ENCODE measurements at places on chromosomes 12 and 14.

- no peak for DNase-seq
These were observed 1.2 kb downstream of the KCNK13 start for GRCh38 chr14:90062822-90063539.

DNA sequence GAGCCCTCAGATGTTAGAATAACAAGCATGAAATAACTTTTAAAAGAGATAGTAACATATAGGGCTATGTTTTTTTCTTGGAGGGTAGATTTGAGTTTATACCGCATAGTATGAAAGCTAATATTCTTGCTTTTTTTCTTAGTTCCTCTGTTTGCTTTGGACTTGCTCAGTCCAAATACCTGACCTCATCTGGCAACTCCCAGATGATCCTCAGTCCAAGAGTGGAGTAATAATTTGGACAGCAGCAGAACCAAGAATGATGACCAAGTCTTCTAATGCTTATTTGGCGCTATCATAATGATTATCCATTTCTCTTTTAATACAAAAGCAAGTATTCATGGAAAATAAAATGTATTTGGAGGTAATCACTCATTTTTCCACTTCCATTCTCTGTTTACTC lies 45.6 kb downstream of the GUCY2C start:
- no peak for DNase-seq

DNA sequence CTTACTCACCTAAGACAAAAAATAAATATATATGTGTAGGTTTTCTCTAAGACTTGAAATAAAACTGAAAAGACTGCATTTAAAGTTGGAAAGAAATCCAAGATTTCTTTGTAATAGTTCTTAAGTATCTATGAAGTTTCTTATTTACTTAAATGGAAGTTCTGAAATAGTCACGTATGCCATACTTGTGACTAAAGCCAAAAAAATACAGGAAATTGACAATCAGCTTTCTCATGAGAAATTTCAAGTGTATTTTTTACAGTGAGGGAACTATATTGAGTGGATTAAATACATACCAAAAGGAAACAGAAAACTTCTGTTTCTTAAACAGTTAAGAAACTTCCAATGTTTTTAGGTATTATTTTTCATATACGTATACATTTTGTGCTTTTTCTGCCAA lies 188.1 kb downstream of the DPY19L2 start:
- no peak for DNase-seq

- DNase-seq = no peak
These were observed 53.6 kb upstream of the ARHGAP5 start for GRCh38 chr14:32023540-32023939.

DNA sequence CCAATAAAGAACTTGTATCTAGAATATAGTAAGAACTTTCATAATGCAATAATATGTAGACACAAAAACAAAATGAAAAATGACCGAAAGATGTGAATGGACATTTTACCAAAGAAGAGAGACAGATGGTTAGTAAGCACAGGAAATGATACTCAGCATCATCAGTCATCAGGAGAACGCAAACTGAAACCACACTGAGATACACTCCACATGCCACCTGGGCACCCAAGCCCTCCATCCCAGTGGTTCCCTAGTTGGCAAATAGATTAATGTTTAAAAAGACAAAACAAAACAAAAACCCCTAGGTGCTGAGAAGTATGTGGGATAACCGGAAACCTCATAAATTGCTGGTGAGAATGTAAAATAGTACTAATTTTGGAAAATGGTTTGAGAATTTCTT lies 26.8 kb upstream of the VPS33A start:
- DNase-seq = no peak
